ENCODE measurements at places on chromosomes 12 and 14.

DNA sequence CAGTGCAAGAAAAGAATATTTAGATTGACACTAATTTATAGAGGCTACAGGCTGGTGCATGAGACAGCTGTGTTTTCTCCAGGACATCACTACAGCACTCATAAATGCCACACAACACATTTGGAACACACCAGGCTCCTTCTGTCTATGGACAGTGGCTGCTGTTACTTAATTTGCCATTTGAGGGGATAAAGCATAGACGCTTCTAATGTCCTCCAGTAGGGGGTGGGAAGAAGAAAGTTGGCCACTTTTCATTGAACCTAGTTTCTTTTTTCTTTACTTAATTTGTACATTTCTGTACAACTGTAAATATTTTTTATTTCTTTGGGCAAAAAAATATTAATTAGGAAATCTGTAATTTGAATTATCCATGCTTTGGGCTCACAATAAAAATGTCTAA, 12.4 kb upstream of the RTN1 start:
- no peak overlapping the region for H3K27ac ChIP-seq
- H3K4me1 ChIP-seq: no peaks in the 10 kb centered on the region
- ATAC-seq: no peak
- no peak overlapping the region for H3K4me3 ChIP-seq
- H3K27me3 ChIP-seq: peaks cover 18% of the 10 kb centered on the region

- H3K4me3 ChIP-seq: no peak overlapping the region
- ATAC-seq: no peak
- H3K27me3 ChIP-seq: no peaks in the 10 kb centered on the region
- peaks cover 41% of the 10 kb centered on the region for H3K36me3 ChIP-seq
- no peaks in the 10 kb centered on the region for H3K4me1 ChIP-seq
Observed at GRCh38 chr14:56648508-56649301, 69.1 kb downstream of the TMEM260 start.

DNA sequence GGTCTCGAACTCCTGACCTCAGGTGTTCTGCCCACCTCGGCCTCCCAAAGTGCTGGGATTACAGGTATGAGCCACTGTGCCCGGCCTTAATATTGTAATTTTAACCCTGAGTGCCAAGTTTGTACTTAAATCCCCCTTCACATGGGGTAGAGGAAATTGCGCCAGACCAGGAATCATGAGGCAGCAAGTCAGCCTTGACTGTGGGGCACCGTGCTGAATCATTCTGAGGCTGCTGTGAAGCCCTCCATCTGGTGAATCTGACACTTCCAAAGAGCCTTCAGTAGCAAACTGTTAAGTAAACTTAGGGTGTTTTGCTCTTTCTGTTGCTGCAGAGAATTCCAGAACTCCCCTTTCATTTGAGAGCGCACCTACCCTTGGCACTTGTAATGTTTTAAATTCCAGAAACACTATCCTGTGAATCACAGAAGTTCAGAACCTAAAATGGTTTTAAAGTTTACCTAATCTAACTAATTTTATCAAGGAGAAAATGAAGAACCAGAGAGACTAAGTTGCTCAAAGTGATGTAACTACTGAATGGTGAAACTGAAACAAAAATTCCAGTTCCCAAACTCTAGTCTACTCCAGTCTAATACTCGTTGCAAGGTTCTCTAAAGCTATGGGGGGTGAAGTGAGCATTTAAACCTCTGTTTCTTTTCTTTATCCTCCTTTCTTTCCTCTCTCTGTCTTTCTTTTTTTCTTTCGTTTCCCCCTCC, 7.5 kb downstream of the HEBP1 start:
- no peak overlapping the region for H3K4me3 ChIP-seq
- no peaks in the 10 kb centered on the region for H3K27me3 ChIP-seq
- no peak for ATAC-seq
- peaks cover 16% of the 10 kb centered on the region for H3K4me1 ChIP-seq

- ATAC-seq: no peak
- no peaks in the 10 kb centered on the region for H3K4me1 ChIP-seq
- H3K4me3 ChIP-seq: no peak overlapping the region
- no peak overlapping the region for H3K27ac ChIP-seq
- no peaks in the 10 kb centered on the region for H3K36me3 ChIP-seq
Observed at GRCh38 chr12:58532855-58533608, 387.3 kb downstream of the LRIG3 start.

DNA sequence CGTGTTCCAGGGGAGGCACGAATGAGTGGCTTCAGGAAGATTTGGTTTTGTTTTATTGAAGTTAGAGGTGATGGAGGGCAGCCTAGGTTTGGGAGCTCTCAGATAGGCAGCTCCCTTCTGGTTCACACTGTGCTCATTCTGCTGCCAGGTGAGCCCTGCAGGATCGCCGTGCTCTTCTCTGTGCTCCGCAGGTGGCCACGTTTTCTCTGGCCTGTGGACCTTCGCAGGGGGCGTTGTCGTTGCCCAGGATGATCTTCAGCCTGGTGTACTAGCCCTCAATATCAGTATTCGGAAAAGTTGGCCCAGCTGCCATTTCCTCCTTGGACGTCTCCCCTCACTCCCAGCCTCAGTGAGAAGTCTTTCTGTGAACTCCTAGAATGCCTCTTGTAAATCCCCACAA, 69.5 kb downstream of the PELI2 start:
- no peaks in the 10 kb centered on the region for H3K4me1 ChIP-seq
- no peak overlapping the region for H3K27ac ChIP-seq
- ATAC-seq: no peak
- no peak overlapping the region for H3K4me3 ChIP-seq
- no peaks in the 10 kb centered on the region for H3K27me3 ChIP-seq

DNA sequence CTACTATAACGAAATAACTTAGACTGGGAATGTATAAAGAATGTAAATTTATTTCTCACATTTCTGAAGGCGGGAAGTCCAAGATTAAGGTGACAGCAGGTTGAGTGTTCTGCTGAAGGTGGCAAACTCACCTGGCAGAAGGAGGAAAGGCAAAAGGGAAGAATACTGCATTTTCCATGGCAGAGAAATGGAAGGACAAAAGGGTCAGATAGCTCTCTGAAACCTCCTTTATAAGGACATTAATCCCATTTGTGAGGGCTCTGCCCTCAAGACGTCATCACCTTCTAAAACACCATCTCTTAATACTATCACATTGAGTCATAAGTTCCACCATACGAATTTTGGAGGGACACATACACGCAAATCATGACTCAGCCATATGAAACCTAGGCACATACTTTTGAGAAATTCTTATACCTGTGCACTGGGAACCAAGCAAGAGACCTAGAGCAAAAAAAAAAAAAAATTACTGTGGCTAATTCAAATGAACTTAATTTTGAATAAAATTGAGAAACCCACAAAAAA, 1669.3 kb upstream of the FLRT2 start:
- no peaks in the 10 kb centered on the region for H3K27me3 ChIP-seq
- no peak overlapping the region for H3K4me3 ChIP-seq
- ATAC-seq: no peak
- no peaks in the 10 kb centered on the region for H3K36me3 ChIP-seq
- H3K27ac ChIP-seq: no peak overlapping the region
